ENCODE measurements at places on chromosomes 13 and 19.
A peak's percentile ranks its signal among the peaks of the same experiment; 100 is the strongest.

DNA sequence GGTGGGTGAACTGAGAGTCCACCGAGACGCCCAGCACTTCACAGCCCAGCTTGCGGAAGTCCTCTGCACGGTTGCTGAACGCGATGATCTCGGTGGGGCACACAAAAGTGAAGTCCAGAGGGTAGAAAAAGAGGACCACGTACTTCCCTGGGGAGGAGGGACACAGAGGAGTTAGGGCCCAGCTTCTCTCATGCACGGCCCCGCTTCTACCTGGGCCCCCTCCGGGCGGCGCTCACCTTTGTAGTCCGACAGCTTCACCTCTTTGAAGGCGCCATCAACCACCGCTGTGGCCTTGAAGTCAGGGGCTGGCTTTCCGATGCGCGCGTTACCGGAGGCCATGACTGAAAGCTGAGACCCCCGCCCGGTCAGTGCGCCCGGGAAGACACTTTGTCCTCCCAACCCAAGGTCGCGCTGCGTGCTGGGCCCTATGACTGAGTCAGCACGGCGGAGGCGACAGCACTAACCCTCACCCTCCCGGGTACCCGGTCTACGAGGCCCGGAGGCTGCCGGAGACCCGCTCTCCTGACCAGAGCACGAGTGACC, 606 bp downstream of the PRDX2 start:
- DNase-seq, result no peak

- DNase-seq, result no peak
Measured at GRCh38 chr19:44570603-44570983, 41.1 kb upstream of the CEACAM20 start.

GRCh38 chr19:49689133-49690078, at the start of gene ADM5:
Gene ADM5, plus strand, starts transcription at chr19:49689594. Its CDS starts 244 bp downstream, at chr19:49689838.
- peak; percentile 49 for DNase-seq

GRCh38 chr19:12162513-12162881, 399 bp upstream of the ZNF136 start:
- DNase-seq, result no peak

DNA sequence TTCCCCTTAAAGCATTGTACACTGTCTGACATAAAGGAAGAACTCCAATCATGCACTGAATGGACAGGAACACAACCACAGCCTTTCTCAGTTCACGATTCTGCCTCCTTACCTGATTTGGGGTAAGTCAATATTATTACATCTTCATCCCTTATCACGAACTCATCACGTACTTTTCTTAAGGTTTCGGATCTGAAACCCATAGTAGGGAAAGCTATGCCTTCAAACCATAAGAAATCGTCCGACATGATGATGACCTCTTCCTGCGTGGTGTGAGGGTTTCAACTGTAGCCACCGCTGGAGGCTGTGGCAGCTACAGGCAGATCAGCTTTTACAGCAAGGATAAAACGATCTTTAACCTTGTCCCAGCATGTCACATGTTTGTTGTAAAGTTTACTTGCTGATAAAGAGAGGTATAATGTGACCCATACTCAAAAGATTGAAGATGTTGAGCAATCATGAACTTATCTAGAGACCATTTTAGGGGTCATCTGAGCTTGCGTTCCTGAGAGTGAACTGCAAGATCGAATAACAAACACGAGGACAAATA, at the start of gene SULT2A1:
Gene SULT2A1 (minus strand): TSS at position 306 of the 550 bp plus-strand sequence. CDS start 58 bp downstream, at position 248.
- no peak for DNase-seq

- no peak for DNase-seq
Measured at GRCh38 chr19:3504735-3505134, 1.4 kb upstream of the FZR1 start.

- DNase-seq, result no peak
Measured at GRCh38 chr13:110001670-110002275, 215.4 kb upstream of the IRS2 start.

- no peak for DNase-seq
Measured at GRCh38 chr19:15701757-15702533, 25.9 kb upstream of the OR10H2 start.

DNA sequence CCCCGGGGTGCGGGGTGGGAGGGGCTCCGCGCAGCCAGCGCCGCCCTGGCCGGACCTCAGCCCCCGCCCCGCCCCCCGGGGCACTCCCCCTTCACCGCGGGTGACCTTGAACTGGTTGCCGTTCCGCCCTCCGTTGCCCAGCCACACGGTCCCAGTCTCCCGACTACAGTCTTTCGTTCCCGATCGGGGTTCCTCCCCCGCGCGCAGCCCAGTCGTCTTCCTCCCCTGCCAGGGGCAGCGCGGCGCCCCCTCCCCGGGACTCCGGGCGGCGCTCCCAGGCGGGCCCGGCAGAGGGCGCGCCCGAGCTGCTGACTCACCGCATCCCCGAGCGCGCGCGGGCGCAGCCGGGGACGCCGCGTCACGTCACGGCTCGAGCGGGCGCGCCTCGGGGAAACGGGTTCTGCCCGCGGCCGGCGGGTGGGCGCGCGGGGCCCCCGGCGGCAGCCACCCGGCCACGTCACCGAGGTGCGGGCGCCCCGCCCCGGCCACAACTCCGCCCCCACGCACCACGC, 459 bp downstream of the MIDN start:
- DNase-seq, result peak; percentile 81

GRCh38 chr19:55284405-55285058, 735 bp downstream of the BRSK1 start:
- DNase-seq, result no peak

- peak; percentile 43 for DNase-seq
Measured at GRCh38 chr19:47109541-47110375, 3.8 kb downstream of the ZC3H4 start.

GRCh38 chr13:53143757-53144339, 115.2 kb downstream of the OLFM4 start:
- no peak for DNase-seq

- no peak for DNase-seq
Measured at GRCh38 chr19:52592301-52592700, 22.2 kb downstream of the ZNF701 start.

GRCh38 chr13:113148940-113149503, 9.4 kb upstream of the PROZ start:
- DNase-seq, result no peak

- DNase-seq, result no peak
Measured at GRCh38 chr13:85243831-85244230, 555.4 kb downstream of the SLITRK6 start.

DNA sequence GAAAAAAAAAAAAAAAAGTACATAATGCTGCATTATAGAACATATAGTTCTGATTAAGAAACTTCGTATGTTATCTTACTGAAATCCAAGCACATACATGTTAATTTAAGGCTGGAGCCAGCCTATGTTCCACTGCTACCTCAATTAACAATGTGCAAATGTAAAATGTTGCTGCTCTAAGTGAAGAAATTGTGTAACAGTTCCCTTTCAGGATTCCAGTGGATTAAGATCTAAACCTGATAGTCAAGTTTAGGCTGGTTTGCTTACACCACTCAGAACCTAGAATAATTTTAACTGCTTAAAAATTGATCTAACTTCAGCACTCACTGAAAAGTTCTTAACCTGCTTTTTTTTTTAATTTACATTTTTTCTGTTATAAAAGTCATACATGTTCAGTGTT, 4.2 kb downstream of the VPS36 start:
- DNase-seq, result no peak

GRCh38 chr13:85436029-85436428, 363.2 kb downstream of the SLITRK6 start:
- DNase-seq, result no peak

GRCh38 chr19:52742516-52742915, 7.7 kb upstream of the ZNF611 start:
- no peak for DNase-seq

DNA sequence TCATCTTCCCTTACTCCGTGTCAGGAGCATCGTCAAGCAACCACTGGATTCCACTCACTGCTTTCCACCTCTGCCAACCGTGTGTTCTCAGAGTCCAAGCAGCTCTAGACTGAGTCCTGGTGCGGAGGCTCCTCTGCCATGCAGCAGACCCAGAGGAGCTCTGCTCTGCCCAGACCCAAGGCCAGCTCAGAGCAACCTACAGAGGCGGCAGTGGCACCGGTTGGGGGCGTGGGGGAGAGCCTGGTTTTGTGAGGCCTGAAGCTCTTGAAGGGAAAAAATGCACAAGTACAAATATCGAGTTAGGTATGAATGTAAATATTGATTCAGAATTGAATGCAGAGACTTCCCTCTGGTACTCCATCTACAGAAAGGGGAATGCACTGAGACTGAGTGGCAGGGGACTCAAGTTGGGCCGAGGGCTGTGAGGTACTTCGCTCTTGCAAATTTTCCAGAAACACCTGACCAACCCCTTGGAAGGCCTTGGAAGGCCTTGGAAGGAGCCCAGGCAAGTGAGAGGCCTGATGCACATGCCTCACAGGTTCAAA, 46.7 kb downstream of the GJA3 start:
- no peak for DNase-seq

DNA sequence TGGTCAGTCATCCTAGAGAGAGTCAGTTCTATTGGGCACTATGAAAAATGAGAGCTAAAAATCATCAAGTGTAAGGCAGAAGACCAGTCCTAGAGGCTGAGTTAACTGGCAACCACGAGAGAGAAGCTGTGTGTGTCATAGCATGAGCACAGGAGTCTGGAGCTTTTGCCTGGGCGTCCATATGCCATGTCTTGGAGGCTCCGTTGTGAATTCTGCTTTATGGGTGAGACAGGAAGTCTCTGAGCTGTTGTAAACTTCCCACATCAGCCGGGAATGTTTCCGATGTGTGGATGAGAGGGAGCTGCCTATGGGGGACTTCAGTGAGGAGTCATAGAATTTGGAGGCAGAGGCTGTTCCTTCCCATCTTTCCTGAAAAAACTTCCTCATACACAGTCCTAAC, 120.0 kb downstream of the ITGBL1 start:
- no peak for DNase-seq

DNA sequence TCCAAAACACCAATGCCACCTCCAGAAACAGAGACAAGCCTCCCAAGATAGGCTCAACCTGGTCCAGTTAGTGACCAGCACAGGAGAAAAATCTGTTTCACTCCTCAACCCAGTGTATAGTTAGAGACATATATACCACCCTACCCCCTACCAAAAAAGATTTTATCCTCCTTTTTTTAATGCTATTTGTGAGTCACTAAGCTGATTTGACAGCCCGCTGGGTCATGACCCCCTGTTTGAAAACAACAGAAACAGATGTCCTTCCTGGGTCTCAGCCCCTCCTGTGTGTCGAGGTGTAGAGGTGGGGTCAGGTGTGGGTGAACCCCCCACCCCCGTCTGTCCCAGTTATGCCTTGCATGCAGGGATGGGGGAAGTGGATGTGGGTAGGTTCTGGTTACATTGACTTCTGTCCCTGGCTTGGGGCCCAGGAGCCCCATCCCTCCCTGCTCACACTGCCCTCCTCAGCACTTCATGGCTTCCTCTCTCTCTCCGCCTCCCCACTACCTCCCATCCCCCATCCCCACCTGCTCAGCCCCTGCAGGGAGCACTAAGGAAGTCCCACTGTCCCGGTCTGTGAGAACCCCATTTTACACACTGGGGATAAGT, 14.0 kb upstream of the TOMM40 start:
- no peak for DNase-seq

- DNase-seq, result no peak
Measured at GRCh38 chr19:55472463-55472862, 4.0 kb upstream of the ZNF628 start.

DNA sequence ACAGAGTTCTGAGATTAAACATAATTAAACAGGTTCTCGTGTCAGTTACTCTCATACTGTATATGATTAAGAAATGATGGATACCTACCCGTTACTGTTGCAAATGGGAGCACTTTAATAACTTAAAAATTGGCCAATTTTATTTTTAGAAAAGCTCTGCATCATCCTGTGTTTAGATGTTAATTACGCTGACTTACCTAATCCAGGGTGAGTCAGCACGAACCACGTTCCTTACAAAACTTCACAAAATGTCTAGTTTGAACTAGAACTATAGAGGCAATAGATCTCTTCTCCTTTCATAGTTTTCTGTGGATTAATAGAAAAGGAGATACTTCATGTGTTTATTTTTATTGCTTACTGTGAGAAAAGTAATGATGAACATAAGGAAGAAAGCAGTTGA, 363.9 kb downstream of the MYO16 start:
- no peak for DNase-seq

DNA sequence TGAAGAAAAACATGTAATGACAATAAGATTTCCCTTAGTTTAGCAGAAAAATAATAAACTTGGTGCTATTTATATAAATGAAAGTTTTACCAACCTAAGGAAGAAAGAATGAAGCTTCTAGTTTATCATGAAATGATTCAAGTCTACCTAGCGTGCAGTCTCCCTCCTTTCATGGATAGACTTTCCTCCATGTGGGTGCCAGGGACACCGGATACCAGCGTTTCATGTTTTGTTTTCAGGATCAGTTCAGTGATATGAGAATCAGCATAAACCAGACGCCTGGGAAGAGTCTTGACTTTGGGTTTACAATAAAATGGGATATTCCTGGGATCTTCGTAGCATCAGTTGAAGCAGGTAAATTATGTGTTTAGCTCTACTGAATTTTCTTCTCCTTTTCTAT, 196.7 kb downstream of the LMO7 start:
- DNase-seq, result no peak

DNA sequence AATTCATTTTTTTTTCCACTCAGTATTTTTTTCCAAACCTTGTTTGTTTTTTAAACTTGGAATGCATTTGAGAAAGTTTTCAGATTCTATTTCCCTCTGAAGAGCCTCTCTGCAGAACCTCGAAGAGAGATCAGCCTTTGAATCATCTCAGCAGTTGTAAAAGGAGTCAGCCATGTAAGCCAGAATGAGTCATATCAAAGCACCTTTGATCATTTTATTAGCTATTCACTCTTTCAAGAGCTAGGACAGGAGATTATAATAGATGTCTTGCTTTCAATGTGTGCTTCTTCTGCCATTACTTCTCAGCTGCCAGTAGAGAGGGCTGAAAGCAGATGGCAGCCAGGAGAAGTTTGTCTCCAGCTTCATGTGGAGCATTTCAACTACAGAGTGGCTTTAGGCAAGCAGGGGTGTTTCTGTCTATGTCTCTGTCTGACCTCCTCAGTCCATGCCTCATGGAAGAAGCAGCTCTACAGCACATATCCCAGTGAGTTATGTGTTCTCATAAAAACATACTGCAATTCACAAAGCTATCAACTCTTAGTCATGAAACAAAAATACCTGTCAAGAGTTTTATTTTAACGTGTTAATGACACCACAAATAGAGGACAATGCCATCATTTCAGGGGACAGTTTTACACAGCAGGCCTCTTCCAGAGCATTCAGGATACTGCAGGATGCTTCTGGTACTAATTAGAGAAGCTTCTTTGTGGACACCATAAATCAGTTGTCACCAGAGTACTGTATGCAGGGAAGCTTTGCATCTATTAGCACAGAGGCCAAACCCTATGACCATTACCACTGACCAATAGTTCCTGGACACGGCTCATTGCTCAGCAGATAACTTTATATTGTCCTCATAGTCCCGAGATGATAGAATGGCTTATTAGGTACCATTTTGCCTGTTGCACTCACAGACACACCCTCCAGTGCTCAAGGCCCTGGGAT, 94.3 kb downstream of the NHLRC3 start:
- no peak for DNase-seq

Data from stimulated activated CD4-positive, alpha-beta T cell treated with anti-CD3 and anti-CD28 coated beads, Interleukin-12 subunit alpha, Interleukin-12 subunit beta, amount 100 ng/mL, for 4 hours (primary cell).